ENCODE measurements at places on chromosomes 4 and X. TPM values are rescaled to one million over a fixed set of nuclear protein-coding genes. Genes with fewer than 3 reads are reported as not detected.
A peak's percentile ranks its signal among the peaks of the same experiment; 100 is the strongest.

C1GALT1C1 gene
- total RNA-seq, result 7.9 TPM

CSAG1 gene
- total RNA-seq, result not detected

- no peak overlapping the region for H3K27ac ChIP-seq
- H3K27me3 ChIP-seq, result no peaks in the 10 kb centered on the region
- DNase-seq, result no peak
- no peaks in the 10 kb centered on the region for H3K36me3 ChIP-seq
Observed at GRCh38 chr4:87835197-87835596, 2.4 kb downstream of the MEPE start.

DNA sequence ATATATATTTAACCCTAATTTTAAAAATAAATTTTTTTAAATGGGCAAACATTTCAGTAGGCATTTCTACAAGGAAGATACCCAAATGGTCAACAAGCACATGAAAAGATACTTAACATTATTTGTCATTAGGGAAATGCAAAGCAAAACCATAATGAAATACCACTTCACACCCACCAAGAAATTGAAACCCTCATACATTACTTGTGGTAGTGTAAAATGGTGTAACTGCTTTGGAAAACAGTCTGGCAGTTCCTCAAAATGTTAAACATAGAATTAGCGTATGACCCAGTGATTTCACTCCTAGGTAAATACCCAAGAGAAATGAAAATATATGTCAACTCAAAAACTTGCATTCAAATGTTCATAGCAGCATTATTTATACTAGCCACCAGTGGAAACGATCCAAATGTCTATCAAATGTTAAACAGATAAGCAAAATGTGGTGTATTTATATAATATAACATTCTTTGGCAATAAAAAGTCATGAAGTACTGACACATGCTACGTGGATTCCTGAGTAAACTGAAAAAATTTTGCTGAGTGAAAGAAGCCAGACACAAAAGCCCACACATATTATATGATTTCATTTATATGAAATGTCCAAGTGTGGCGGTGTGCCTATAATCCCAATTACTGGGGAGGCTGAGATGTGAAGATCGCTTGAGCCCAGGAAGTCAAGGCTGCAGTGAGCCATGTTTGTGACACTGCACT is 16.6 kb downstream of the TRIM2 start:
- H3K4me3 ChIP-seq, result no peak overlapping the region
- H3K27me3 ChIP-seq, result no peaks in the 10 kb centered on the region
- peaks cover 46% of the 10 kb centered on the region for H3K4me1 ChIP-seq

DHX15 gene
- total RNA-seq, result 104 TPM

DNA sequence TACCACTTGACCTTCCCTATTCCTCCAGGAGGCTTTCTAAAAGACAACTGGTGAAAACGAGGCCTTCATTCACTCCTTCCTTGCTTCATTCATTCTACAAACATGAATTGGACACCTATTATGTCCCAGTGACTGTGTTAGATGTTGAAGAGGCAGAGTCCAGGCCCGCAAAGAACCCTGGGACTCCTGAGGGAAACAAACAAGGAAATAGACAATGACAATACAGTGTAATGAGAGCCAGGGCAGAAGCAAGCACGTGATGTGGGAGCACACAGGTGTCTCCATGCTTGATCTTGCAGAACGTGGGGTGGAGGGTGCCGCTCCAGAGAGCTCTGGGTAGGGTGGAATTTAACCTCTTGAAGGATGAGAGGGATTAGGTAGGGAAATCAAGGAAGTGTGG is 137.6 kb upstream of the KLF3 start:
- no peak for DNase-seq
- no peaks in the 10 kb centered on the region for H3K27me3 ChIP-seq
- no peaks in the 10 kb centered on the region for H3K36me3 ChIP-seq
- peaks cover 12% of the 10 kb centered on the region for H3K4me1 ChIP-seq
- H3K27ac ChIP-seq, result no peak overlapping the region

DNA sequence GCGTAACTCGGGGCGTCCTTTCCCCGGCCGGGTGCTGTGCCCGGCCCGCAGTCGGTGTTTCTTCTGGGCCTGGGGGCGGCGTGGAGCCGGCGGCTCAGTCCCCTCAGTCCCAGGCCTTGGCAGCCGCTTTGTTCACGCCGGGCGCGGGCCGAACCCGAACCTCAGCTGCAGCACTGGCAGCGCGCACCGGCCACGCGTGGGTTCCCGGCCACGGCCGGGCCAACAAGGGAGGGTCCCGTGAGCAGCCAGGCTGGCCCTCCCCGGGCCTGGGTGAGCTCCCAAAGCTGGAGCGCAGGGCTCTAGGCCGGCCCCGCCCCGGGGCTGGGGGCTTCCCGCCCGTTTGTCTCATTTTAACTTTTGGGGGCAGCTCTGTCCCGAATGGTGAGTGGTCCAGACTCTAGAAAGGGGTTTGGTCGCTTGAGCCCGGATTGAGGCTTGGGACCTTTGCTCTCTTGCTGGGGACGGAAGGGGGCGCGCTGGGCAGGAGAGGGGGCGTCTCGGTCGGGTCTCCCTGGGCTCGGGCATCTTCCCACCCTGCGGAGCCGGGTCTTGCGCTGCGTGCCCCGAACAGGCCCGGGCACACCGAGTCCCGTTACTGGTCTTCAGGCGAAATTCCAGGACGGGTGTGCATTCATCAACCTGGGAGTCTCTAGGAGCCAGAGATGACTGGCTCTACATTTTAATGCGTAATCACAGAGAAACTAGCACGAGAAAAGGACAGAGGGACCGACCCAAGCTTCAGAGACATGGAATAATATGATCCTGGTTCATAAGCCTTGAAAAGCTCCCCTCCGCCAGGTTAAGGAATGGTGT is 177.1 kb downstream of the CBR4 start:
- H3K4me3 ChIP-seq, result peak overlapping the region; percentile 60
- peak overlapping the region; percentile 73 for H3K27ac ChIP-seq
- H3K36me3 ChIP-seq, result no peaks in the 10 kb centered on the region
- H3K27me3 ChIP-seq, result no peaks in the 10 kb centered on the region
- peaks cover 18% of the 10 kb centered on the region for H3K4me1 ChIP-seq

SPON2 gene
- total RNA-seq, result 33.5 TPM

- no peaks in the 10 kb centered on the region for H3K36me3 ChIP-seq
- no peaks in the 10 kb centered on the region for H3K4me1 ChIP-seq
- no peak for DNase-seq
- H3K4me3 ChIP-seq, result no peak overlapping the region
- H3K27me3 ChIP-seq, result no peaks in the 10 kb centered on the region
- H3K27ac ChIP-seq, result no peak overlapping the region
Observed at GRCh38 chr4:72208421-72209075, 176.7 kb downstream of the NPFFR2 start.

SOD3 gene
- 290 TPM for total RNA-seq

DNA sequence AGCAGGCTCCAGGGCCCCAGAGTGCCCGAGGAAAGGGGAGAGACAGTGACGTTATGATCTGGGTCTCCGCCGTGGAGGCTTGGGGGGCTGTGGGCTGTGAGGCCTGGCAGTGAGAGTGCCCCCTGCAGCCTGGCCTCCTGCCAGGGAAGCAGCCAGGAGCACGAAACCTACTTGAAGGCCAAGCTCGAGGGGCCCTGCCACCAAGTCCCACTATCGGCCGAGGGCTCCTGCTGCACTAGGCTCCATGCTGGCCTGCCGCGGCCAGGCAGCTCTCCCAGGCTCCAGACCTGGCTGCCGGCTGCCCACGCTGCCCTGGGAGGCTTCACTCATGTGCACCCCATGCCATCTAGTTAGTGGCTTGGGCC is 18.7 kb downstream of the FLNA start:
- H3K27ac ChIP-seq, result no peak overlapping the region
- DNase-seq, result no peak
- H3K4me3 ChIP-seq, result no peak overlapping the region
- no peaks in the 10 kb centered on the region for H3K4me1 ChIP-seq
- H3K36me3 ChIP-seq, result peaks cover 2% of the 10 kb centered on the region

GRCh38 chr4:139814323-139815015 is 148.8 kb downstream of the MGST2 start:
- H3K4me3 ChIP-seq, result no peak overlapping the region
- no peak for DNase-seq
- no peak overlapping the region for H3K27ac ChIP-seq
- H3K36me3 ChIP-seq, result no peaks in the 10 kb centered on the region
- no peaks in the 10 kb centered on the region for H3K27me3 ChIP-seq

MMGT1 gene
- total RNA-seq, result 13.2 TPM

- no peak overlapping the region for H3K4me3 ChIP-seq
- no peak for DNase-seq
- no peaks in the 10 kb centered on the region for H3K4me1 ChIP-seq
- no peaks in the 10 kb centered on the region for H3K36me3 ChIP-seq
- H3K27ac ChIP-seq, result no peak overlapping the region
Observed at GRCh38 chrX:10926891-10927290, 184.2 kb upstream of the HCCS start.

IL1RAPL1 gene
- total RNA-seq, result not detected

GRCh38 chrX:66074920-66075879 is 35.3 kb upstream of the VSIG4 start:
- no peak overlapping the region for H3K4me3 ChIP-seq
- H3K4me1 ChIP-seq, result no peaks in the 10 kb centered on the region
- H3K27me3 ChIP-seq, result no peaks in the 10 kb centered on the region
- H3K27ac ChIP-seq, result no peak overlapping the region

DNA sequence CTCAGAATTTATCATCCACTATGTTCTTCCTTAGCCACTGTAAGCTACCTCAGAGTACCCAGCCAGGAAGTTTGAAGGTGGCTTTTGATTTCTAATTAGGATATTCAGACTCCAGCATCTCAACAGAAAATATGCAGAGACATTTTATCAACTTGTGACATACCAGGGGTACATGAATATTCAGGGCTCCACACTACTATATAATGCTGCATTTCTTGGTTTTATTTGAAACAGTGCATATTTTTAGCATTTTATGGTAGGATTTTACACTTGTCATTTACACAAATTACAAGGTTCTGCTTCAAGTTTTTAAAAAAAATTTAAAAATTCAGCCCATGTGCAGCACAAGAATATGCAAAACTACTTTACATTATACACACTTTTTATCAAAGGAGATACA is 124.7 kb downstream of the UBE2K start:
- no peak overlapping the region for H3K27ac ChIP-seq
- H3K4me3 ChIP-seq, result no peak overlapping the region
- no peaks in the 10 kb centered on the region for H3K36me3 ChIP-seq
- no peaks in the 10 kb centered on the region for H3K4me1 ChIP-seq
- H3K27me3 ChIP-seq, result no peaks in the 10 kb centered on the region
- no peak for DNase-seq

LCORL gene
- 7.8 TPM for total RNA-seq

GRCh38 chr4:8610858-8611616 is 18.5 kb downstream of the CPZ start:
- no peaks in the 10 kb centered on the region for H3K4me1 ChIP-seq
- H3K36me3 ChIP-seq, result no peaks in the 10 kb centered on the region
- no peak for DNase-seq
- no peak overlapping the region for H3K27ac ChIP-seq

XG gene
- 0.26 TPM for total RNA-seq

CT55 gene
- not detected for total RNA-seq

LUZP4 gene
- total RNA-seq, result not detected

- no peaks in the 10 kb centered on the region for H3K36me3 ChIP-seq
- no peaks in the 10 kb centered on the region for H3K27me3 ChIP-seq
- no peak for DNase-seq
Observed at GRCh38 chr4:102792361-102792936, 31.7 kb upstream of the MANBA start.

CT45A3 gene
- not detected for total RNA-seq

DNA sequence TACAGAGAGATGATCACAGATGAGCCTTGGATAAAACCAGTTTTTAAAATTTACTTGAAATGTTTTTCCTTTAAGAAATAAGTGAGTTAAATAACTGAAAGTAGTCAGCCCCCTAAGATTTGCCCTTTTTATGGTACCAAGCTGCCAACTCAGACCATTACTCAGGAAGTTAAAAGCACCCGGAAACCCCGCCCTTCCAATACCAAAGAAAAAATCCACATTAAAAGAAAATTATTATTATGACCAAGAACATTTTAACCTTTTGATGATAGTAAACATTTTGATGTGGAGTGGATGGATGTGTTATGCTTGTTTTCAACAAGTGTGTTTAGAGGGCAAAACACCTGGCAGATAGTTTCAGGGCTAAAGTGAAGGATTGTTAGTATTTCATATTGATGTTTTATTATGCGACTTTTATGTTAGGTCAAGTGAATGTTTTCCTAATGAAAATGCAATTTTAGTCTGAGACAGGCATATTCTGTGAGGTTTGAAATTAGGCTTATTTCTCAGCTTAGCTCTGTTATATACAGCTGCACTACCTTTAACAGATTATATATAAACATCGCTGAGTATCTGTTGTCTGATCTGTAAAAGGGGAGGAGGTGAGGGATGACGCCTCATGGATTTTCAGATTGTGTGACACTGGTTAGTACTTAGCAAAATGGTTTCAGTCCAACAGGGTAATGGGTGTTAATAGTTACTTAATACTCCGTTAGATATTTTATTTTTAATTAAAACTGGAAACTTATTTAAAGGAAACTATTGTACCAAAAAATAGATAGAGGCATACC is 89.0 kb downstream of the KDM6A start:
- DNase-seq, result no peak
- no peaks in the 10 kb centered on the region for H3K27me3 ChIP-seq
- H3K4me3 ChIP-seq, result no peak overlapping the region
- H3K36me3 ChIP-seq, result no peaks in the 10 kb centered on the region
- no peak overlapping the region for H3K27ac ChIP-seq
- no peaks in the 10 kb centered on the region for H3K4me1 ChIP-seq

FRMD7 gene
- total RNA-seq, result not detected

MOB1B gene
- 9.2 TPM for total RNA-seq

- no peak overlapping the region for H3K4me3 ChIP-seq
- H3K36me3 ChIP-seq, result no peaks in the 10 kb centered on the region
- peaks cover 16% of the 10 kb centered on the region for H3K4me1 ChIP-seq
- H3K27me3 ChIP-seq, result no peaks in the 10 kb centered on the region
- H3K27ac ChIP-seq, result no peak overlapping the region
- DNase-seq, result no peak
Observed at GRCh38 chr4:148015468-148015867, 283.6 kb downstream of the ARHGAP10 start.

SCLT1 gene
- 13.8 TPM for total RNA-seq

DNA sequence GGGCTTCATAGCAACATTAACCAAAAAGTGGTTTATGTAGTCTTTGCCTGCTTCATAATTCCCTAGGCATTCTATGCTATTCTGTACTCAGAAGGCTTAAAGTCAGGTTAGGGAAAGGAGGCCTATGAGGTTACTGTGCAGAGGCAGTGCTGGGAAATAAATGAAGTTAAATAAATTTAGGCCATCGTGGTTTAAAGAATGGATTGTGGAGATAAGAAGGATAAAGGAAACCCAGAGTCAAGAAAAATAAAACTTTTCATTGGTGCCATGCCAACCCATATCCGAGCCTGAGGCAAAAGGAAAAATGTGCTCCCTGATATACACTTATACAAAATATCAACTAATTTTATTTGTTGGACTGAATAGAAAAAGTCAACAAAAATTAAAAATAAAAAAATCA is 70.2 kb downstream of the AR start:
- H3K27me3 ChIP-seq, result no peaks in the 10 kb centered on the region
- no peak for DNase-seq
- H3K27ac ChIP-seq, result no peak overlapping the region

KDR gene
- 14.5 TPM for total RNA-seq

ODAM gene
- total RNA-seq, result not detected

All from body of pancreas (tissue), 4 donors.